ENCODE measurements at places on chromosomes 6 and 20.

DNA sequence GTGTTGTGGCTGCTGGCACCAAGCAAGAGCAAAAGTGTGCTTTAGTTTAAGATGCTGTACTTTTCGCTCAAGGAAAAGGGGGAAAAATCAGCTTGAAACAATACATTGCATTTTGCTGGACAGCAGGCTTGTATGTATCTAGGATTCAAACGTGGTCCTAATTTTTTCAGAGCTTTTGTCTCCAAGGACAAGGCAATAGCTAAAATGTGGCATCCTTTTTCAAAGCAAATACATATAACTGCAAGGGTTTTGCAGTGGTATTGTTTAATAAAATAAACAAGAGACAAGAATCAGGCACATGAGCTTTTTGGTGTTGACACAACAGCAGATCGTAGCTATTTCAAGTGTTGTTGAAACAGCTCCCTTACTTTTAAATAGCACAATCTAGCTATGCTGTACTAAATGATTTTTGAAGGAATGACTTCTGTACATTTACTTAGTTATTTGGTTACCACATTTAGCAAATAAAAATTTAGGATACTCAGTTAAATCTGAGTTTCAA lies 137.0 kb upstream of the HEY2 start:
- DNase-seq: no peak

DNA sequence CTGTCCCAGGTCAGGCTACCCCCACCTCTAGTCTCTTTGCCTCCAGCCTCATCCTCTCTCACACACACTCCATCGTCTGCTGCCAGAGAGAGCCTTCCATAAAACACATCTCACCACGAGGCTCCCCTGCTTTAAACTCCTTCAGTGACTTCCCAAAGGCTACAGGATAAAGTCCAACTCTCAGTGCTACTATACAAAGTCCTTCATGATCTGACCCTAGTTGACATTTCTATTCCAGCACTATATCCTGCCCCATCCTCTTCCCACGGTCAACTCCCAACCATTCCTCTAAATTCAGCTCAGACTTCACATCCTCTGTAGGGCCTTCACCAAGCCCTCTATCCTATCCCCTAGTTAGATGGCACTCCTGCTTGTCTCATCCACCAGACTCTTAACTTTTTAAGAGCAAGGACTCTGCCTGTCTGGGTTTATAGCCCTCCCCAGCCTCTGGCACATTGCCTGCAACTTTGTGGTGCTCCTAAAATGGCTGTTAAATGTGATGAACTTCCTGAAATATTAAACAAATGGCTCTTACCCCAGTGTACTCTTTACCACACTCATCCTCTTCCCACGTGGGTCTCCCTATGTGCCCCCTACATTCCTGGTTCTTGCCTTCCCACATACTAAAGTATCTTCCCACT lies 36.1 kb downstream of the KIF16B start:
- DNase-seq: no peak

DNA sequence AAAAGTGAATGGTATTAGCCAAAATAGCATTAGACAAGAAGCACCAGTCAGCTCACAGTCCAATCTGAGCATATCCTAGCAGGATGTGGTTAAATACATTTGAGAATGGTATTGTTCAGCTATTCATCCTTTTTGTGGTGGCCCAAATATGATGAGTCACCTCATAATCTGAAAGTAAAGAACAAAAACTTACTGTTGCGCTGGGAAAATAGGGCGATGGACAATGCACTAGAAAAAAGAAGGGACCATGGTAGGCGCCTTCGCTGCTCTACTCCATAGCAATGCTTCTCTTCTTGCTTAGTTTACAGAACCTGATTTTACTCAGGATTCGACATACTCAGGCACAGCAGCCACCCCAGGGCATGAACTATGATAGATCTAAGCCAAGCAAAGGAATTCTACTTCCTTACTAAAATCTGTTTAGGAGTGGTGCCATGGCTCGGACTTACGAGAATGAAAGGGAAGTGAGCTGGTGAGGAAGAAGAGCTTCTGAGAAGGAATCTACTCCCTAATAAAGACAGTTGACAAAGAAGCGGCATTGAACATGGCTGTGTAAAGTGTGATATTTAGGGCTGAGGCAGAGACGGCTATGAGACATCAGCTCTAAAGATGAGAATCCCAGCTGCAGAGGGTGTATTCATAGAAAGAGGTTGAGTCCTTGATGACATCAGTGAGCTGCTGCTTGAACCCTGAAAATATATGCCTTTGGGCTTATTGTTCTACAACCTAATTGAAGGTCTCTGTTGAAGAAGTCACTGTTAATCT lies 16.6 kb upstream of the FBXO9 start:
- DNase-seq: no peak

GRCh38 chr20:45109634-45110033 lies 5.3 kb downstream of the WFDC5 start:
- no peak for DNase-seq

DNA sequence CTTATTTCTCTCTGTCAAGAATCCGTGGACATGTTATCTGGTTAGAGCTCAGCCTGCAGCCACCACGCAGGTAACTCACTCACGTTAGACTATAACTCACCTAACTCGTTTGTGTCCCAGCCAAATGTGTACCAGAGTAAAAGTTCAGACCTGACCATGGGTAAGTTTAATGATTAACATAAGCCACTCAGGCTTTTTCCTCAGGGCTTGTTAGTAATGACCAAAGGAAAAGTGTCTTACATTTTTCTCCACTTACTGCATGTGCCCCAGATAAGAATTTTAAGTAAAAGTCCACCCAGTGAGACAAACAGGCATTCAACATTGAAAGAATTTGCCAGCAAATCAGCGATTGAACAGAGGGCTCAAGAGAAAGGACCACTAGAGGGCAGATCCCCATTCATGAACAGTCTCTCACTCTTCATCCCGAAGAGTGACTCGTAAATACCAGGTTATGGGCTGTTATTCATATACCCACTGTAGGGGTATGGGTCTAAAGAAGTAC lies at the start of gene PKHD1:
TSS of gene PKHD1 (minus strand) at position 116 of the 502 bp plus-strand sequence. CDS start 2,680 bp downstream, outside the sequence.
- DNase-seq: peak; percentile 29
